Frontal cortex (tissue), 4 donors: ENCODE measurements at places on chromosomes 13 and 19.
A peak's percentile ranks its signal among the peaks of the same experiment; 100 is the strongest.

DNA sequence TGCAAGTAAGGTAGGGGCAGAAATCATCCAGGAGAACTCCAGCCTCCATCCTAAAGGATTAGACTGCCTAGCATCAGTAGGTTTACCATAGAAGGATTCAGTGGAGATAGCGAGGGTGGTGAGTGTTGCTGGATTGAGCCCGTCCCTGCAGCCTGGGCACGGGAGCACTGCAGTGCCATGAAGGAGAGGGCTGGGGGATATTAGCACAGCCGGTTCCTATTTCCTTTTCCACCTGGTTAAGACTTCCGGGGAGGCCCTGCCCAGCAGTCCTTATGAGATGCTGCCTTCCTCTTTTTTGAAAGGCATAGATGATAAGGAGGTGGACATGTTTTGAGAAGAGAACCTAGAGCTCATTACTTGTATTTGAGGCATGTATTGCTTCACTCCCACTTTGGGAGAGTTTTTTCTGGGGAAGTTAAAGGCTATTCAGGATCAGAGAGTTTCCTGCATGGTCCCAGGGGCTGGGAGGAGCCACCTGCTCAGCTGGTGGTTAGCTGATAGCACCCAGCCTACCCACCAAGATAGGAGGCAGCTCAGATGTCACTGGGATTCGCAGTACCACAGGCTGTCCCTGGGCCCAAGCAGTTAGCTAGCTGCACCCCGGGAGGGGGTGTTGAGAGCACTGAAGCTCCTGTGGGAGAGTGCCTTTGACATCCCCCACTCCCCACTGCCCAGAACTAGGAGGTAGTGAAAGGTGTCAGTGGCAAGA lies 17.2 kb downstream of the ACTN4 start:
- no peak for DNase-seq

DNA sequence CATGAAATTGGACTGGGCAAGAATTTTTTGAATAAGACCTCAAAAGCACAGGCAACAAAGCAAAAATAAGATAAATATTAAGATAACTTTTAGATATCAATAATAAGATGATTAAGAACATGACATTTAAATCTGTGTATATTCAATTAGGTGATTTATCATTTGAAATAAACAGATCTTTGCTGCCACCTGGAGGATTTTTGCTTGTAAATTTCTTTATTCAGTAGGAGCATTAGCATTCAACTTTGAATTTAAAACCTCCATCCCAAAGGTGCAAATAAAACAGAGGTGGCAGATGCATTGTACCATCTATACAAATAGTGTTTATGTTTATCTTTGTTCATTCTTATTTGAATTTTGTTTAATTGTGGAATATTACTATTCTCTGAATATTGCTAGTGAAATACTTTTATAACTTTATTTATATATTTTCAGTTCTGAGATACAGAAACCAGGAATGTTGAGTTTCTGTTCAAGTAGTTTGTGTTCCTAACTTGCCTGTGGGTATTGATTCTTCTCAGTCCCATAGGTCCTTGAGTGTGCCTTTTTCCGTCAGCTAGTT lies 20.9 kb downstream of the COG6 start:
- no peak for DNase-seq

DNA sequence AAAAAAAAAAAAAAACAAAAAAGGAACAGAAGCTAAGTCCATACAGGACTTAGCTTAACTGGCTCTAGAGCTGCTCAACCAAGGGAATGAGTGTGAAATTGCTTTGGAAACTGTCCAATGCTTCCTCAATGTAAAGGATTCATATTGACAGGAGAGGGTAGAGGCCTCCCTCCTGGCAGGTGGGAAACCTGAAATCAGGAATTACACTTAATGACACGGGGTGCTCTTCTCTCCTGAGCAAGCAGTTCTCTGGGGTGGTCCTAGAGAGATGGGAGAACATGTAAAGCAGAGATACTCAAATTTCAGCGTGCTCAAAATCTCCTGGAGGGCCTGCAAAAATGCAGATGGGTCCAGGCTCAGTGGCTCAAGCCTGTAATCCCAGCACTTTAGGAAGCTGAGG lies 3.6 kb upstream of the MAG start:
- no peak for DNase-seq

- no peak for DNase-seq
These were observed 4.0 kb upstream of the MAST3 start for GRCh38 chr19:18093439-18094161.

GRCh38 chr19:38252941-38253691 lies 3.1 kb downstream of the PPP1R14A start:
- DNase-seq, result no peak

DNA sequence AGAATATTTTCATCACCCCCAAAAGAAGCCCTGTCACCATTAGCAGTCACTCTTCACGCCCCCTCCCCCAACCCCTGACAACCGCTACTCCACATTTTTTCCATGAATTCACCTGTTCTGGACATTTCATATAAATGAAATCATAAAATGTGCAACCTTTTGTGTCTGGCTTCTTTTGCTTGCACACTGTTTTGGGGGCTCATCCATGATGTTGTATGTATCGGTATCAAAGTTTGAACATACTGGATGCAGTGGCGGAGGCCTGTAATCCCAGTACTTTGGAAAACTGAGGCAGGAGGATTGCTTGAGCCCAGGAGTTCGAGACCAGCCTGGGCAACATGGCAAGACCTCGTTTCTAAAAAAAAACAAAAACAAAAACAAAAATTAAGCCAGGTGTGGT lies 7.2 kb downstream of the GADD45B start:
- no peak for DNase-seq

DNA sequence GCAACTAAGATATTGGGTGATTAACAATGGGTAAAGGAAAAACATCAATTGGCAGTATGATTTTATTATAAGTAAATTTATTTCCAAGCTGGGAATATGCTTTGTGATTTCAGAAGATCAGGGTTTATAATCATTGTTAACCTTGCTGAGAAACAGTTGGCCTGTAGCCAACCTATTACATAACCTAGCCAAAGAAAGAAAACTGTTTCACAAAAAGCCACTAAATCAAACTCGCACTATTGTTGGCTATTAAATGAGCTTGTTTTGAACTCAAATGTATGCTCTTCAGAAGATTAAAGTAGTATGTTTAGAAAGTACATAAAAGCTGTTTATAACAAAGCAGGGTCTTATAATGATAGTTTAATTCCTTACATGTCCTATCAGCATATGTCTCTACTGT lies 151.7 kb downstream of the LHFPL6 start:
- no peak for DNase-seq

DNA sequence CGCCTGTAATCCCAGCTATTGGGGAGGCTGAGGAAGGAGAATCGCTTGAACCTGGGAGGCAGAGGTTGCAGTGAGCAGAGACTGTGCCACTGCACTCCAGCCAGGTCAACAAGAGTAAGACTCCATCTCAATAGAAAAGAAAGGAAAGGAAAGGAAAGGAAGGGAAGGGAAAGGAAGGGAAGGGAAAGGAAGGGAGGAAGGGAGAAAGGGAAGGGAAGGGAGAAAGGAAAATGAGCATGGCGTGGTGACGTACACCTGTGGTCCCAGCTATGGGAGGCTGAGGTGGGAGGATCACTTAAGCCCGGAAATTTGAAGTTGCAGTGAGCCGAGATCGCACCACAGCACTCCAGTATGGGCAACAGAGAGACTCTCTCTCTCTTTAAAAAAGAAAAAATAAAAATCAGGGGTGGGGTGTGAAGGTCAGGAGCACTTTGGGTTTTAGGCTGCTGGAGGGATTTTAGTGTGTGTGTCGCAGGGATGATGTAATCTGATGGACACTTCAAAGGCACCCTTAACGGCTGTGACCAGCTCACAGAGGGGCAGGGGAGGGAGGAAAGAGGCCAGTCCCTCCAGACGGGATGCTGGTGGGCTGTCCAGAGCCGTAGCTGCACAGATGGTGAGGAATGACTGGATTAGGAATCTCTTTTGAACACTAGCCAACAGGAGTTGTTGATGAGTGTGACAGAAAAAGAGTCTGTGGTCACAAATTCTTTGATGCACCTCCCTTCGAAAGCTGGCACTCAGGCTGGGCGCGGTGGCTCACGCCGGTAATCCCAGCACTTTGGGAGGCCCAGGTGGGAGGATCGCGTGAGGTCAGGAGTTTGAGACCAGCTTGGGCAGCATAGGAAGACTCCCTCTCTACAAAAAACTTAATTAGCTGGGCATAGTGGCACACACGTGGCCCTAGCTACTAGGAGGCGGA lies 27.6 kb downstream of the TMPRSS9 start:
- no peak for DNase-seq

DNA sequence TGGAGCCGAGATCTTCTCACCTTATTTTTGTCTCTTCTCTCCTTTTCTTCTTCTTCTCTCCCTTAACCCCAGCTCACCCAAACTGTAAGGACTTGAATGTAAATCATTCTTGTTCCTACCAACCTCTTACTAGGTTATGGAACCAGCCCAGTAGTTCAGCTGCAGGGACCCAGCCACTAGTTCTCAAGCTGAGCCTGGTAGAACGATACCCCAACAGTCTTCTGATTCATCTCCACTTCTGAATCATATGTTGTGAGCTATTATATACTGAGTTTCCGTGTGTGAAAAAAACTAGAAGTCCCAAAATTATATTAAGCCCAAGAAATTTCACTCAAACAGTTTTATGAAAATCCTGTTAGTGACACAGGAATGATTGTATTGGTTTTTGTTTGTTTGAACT lies 67.7 kb downstream of the DCT start:
- DNase-seq, result no peak

DNA sequence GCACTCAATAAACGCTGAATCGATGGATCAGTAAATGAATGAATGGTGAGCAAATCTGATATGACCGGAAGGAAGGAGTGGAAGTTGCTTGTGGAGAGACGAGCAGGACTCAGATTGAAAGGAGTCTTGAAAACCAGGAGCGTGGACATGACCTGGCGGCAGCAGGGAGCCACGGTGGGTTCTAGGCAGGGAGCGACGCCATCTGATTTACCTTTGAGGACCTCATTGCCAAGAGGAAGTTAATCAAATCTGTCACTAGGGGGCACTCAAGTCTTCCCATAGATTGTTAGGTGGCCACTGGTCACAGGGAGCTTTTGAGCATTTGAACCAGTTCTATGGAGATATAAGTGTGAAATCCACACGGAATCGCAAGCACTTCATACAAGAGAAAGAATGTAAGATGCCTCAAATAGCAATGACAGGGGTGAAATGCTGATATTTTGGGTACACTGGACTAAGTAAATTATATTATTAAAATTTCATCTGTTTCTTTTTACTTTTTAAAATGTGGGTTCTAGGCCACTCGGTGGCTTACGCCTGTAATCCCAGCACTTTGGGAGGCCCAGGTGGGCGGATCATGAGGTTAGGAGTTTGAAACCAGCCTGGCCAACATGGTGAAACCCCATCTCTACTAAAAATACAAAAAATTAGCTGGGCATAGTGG lies 9.2 kb upstream of the FBN3 start:
- peak; percentile 62 for DNase-seq

GRCh38 chr13:40161931-40162330 lies 504.5 kb downstream of the FOXO1 start:
- no peak for DNase-seq

- no peak for DNase-seq
These were observed 281.3 kb downstream of the MTUS2 start for GRCh38 chr13:29101409-29101808.

DNA sequence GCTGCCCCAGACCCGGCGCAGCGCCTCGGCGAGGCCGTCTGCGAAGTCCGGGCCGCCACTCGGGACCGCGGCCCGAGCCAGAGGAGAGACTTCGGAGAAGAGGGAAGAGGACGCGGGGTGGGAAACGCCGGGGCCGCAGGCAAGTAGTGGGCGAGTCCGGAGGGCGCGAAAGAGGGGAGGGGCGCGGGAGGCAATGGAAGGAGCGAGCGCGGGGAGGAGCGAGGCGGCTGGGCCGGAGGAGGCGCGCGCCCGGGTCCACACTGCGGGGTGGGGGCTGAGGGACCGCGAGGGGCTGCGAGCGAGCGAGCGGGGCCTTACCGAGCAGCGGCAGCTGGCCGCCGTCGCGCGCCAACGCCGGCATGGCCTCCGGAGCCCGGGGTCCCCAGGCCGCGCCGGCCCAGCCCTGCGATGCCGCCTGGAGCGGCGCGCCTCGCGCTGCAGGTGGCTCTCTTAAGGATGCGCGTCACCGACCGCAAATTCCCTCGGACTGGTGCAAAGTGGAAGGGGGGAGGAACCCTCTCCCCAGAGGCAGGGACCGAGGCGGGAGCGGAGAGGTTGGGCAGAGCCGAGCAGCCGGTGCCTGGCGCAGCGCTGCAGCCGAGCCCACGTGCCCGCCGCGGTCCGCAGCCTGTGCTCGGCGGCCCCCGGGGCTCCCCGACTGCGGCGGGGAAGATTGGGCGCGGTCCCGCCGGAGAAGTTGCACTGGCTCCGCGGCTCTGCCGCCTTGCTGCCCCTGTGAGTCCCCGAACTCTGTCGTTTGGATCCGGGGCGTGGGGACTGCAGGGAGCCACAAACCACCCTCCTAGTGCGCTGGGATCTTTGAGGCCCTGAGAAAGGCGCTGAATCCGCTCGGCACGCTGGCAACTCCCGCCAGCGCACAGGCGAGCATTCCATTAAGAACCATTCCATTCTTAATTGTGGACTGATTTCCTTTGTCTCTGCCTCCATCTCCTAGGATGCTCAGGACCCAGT lies at the start of gene FLT3:
FLT3 (minus strand) TSS at position 427 of the 972 bp plus-strand sequence; CDS start at position 361, 66 bp downstream.
- peak; percentile 38 for DNase-seq

- no peak for DNase-seq
These were observed 55.7 kb downstream of the FAM216B start for GRCh38 chr13:42836930-42837690.

GRCh38 chr13:35817642-35818607 lies 313.3 kb downstream of the DCLK1 start:
- DNase-seq, result no peak

- no peak for DNase-seq
These were observed 21.0 kb downstream of the GRIK5 start for GRCh38 chr19:42048992-42049391.

DNA sequence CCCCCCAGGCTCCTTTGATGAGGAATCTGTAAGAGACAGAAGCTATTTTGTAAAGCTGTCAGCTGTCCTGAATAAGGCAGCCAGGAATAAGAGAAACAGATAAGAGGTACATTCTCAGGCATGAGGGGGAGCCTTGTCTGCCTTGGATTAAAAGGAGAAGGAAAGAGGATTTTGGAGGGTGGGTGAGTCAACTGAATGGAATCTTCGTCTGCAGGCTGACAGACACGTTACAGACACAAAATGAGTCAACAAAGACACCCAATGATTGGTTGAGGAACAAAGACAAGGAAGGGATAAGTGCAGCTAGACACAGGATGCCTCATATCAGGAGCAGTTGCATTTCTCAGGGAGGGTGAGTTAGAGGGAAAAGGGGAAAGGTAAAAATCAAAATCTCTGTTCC lies 162.5 kb downstream of the OLFM4 start:
- DNase-seq, result no peak

DNA sequence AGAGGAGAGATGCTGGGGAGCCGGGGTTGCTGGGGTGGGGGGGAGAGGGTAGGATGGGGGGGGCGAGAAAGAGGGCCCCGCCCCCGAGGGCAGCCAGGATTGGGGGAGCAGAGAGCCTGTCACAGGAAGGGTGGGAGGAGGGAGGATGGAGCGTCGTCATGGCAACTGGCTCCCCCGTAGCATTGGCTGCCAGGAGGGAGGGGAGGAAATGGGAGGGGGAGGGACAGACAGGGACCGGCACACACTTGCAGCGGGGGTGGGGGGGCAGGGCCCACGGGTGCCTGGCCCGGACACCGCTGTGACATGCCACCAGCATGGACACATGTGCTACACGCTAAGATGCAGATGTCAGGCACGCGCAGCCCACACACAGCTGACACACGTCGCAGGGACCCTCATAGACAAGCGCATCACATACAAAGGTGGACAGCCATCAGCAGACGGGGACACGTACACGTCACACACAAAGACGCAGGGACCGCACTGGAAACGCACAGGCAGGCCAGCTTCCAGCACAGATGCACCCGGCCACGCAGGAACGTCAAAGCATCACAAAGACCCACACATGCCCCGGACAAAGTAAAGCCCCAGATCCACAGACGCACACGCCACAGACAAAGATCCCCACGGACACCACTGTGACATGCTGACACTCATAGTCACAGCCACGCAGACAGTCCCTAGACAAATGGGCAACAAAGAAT lies at the start of gene LMTK3:
LMTK3 (minus strand) TSS at position 36 of the 704 bp plus-strand sequence. CDS start 259 bp downstream, outside the sequence.
- DNase-seq, result peak; percentile 96
